ENCODE measurements at places on chromosomes 5 and 9.

DNA sequence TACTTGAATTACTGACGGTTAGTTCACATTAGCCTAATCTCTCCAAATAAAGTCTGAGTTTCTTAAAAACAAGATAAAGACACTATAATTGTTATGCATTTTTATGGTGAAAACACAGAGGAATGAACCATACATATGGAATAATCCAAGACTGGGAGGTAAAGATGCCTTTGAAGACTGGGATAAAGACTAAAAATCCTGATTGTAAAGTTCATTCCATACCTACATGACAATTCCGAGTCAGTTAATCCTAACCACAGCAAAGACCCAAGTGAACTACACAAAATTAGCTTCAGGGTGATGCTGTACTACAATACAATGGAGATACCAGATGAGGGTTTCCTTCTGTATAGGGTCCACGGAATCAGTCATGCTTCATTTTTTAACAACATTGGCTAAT lies 6.3 kb downstream of the AP3B1 start:
- DNase-seq = peak; percentile 33

DNA sequence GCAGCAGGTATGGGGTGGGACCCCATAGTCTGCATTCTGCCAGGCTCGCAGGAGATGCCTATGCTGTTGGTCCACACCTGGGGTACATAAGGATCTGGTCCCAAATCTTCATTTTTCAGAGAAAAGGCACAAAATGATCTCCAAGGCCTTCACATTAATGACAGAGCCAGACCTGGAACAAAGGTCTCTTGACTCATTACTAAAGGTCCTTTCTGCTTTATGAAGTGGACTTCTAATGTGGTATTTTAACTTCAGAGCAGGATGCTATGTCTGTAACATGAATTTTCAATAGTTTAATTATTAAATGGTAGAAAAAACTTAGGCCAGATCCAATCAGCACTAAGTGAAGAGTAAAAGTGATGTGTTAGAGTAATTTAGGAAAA lies 38.0 kb downstream of the DMGDH start:
- no peak for DNase-seq

GRCh38 chr5:140351609-140352334 lies 5.4 kb upstream of the HBEGF start:
- peak; percentile 70 for DNase-seq

DNA sequence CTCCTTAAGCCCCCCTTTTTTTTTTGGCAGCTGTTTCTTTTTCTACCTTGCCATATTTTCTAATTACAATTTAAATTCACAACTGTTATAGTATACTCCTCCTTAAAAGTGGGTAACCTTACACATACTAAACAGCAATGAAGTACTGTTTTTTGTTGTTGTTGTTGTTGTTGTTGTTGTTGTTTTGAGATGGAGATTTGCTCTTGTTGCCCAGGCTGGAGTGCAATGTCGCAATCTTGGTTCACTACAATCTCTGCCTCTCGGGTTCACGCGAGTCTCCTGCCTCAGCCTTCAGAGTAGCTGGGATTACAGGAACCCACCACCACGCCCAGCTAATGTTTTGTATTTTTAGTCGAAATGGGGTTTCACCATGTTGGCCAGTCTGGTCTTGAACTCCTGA lies 669.1 kb upstream of the CDH6 start:
- DNase-seq = no peak

DNA sequence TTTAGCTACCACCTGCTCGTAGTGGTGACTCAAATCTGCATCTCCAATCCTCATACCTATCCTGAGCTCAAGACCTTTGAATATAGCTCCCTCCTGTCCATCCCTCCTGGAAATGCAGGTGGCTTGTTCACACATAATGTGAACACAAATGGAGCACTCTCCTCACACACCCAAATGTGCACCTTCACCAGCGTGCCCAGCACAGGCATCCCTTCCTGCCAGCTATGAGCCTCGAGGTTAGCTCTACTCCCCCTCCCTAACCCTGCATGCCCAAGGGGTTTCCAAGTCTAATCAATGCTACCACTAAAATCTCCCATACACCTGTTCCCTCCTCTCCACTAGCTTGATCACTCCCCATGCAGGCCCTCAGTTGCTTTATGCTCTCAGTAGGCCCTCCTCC lies 2.2 kb upstream of the TGFBI start:
- DNase-seq = no peak

DNA sequence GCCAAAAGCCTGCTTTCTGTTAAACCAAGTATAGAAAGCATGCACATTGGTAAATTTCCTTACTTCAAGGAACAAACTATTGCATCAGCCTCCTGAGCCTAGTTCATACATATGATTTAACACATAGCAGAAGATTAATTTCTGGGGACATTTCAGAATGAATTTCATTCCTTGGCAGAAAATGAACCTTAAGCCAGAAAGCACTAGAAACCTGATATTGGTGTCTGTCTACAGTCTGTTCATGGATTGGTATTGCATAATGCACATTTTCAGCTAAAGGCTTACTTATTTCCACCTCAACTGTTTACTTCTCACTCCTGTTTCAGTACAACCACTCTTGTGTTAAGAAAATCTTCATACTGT lies 1471.8 kb upstream of the NUDT12 start:
- no peak for DNase-seq

GRCh38 chr5:179404321-179405053 lies 59.2 kb upstream of the ADAMTS2 start:
- DNase-seq = peak; percentile 42

DNA sequence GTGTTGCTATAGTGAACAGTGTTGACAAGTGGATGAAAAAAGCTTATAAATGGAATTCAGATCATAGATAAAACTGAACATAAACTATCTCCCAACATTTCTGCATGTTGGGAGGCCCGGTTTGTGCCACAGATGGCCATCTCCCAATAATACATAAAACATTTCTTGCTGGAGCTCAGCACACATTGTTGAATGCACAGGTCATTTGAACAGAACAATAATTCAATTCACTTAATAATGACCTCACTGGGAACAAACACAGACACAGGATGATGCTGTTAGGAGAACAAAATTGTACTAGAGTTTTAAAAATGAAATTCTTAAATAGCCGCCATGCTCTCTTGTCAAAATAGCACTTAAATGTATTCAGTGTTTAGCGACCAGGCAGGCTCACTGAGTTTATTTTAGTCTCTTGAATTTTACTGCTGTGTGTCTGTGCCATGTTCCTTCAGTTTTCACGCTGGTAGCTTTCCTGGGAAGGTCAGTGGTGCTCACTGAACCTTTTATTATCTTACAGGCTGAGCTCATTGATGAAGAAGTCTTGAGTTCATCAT lies 85.0 kb upstream of the SSBP2 start:
- peak; percentile 16 for DNase-seq

DNA sequence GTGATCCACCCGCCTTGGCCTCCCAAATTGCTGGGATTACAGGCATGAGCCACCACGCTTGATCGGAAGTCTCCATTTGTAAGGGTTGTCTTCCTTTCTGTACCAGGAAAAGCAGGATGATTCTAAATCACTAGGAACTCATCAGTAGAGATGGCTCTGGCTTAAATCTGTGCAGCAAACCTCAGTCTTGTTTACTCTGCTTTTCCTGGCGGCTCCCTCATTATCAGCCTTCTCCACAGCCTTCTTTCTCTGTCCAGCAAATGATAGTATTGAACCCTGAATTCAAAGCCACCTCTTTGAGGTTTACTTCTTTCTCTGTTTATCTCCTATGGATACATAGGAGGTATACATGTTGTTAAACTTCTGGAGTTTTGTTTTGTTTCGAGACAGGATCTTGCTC lies 43.0 kb upstream of the GNE start:
- no peak for DNase-seq

DNA sequence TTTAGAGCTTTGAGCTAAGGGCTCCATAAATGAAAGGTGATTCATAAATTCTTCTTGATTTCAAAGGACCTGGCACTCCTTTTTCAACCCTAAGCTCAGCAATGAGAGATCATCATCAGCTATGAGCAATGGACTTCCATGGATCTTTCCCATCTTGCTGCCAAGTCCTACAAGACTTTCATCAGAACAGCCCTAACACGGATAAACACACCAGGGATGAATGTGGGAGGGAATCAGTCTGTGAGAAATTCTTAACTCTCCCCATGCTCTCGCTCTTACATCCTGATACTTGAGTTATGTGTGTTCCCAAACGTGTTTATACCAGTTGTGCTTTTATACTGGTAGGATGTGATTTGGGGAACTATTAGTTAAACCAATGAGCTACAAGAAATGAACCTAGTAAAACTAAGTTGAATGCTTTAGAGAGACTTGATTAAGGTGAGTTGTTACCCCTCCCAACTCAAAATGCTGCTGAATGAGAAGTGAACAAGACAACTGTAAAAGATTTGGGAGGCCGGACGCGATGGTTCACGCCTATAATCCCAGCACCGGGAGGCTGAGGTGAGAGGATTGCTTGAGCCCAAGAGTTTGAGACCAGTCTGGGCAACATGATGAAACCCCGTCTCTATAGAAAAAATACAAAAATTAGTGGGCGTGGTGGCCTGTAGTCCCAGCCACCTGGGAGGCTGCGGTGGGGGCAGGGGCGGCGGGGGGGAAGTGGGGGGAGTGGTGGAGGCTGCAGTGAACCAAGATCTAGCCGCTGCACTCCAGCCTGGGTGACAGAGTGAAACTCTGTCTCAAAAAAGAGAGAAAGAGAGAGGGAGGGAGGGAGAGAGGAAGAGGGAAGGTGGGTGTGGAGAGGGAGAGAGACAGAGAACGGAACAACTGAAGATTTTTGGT lies 5.2 kb upstream of the RPL26L1 start:
- DNase-seq = peak; percentile 98

DNA sequence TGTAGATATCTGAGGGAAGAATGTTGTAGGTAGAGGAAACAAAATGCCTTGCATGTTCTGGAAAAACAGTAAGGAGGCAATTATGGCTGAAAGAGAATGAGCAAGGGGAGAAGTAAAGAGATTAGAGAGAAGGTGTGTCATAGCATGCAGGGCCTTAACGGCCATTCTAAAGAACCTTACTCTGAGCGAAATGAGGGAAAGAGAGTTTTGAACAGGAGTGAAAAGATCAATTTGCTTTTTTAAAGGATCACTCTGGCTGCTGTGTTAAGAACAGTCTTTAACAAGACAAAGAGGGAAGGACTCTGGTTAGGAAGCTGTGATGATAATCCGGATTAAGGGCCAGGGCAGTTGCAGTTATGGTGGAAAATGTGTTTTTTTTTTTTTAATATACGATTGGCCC lies 22.6 kb downstream of the PTBP3 start:
- DNase-seq = no peak

GRCh38 chr9:91776409-91777291 lies 173.4 kb downstream of the ROR2 start:
- peak; percentile 61 for DNase-seq

DNA sequence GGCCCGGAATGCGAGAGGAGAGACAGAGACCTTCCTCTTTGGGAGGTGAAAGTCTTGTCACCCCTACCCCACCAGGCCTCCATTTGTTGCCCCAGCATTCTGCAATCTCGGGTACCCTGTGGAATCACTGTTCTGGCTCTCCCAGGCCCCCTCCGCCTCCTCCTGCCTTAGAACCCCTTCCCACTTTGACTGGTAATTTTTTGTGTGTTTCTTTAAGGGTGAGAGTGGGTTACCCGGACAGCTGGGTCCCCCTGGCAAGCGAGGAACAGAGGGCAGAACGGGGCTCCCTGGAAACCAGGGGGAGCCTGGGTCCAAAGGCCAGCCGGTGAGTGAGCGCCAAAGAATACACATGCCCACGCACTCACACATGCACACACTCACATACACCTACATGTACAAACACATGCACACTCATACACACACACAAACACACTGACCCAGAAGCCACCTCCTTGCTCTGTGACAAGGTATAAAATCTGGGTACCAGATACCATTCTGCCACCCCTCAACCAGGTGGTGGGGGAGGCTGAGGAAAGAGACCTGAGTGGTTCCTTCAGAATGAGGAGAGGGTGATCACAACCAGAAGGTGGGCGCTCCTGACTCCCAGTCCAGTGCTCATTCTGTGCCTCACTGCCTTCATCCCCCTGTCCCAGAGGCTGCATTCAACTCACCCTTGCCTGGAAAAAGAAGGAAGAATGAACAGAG lies 30.9 kb upstream of the ORM1 start:
- DNase-seq = no peak

GRCh38 chr9:37531699-37532098 lies 44.5 kb downstream of the FBXO10 start:
- DNase-seq = no peak

- no peak for DNase-seq
Observed at GRCh38 chr9:127548352-127548881, 63.7 kb upstream of the STXBP1 start.

GRCh38 chr9:100869326-100869725 lies 159.2 kb upstream of the PLPPR1 start:
- DNase-seq = no peak

DNA sequence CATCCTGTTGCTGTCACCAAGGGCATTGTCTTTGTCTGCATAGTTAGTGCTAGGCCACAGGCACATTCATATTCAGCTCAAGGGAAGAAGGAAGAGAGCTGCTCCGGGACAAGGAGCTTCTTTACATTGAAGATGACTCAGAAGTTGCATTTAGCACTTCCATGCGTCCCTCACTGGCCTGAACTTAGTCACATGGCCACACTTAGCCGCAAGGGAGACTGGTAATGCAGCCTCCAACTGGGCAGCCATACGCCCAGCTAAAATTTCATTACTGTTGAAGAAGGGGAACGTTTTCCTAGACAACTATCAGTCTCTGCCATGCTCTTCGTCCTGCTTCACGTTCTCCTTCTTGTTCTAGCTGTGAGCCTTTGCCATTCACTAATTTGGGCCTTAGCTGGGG lies 20.0 kb downstream of the ACTL7B start:
- DNase-seq = no peak

DNA sequence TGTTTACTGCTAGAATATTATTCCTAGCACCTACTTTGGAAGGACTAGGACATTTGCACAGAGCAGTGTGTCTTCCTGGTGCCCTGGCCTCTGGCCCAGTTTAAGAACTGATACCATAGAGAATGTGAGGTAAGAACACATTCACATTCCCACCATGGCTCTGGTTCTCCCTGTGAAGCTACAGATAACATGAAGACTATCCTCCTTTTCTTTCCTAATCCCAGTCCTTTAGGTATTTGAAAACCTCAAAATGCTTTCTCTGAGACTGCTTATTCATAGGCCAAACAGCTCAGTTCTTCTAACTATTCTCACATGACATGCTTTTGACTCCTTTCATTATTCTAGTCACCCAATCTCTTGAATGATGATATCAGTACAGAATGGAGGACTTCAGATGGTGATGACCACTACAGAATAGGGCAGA lies 11.9 kb downstream of the FAM219A start:
- peak; percentile 69 for DNase-seq

GRCh38 chr9:20404192-20404813 lies 218.0 kb downstream of the MLLT3 start:
- no peak for DNase-seq
